ENCODE measurements at places on chromosomes 1 and 21. TPM values are rescaled to one million over a fixed set of nuclear protein-coding genes. Genes with fewer than 3 reads are reported as not detected.

- DNase-seq: no peak
- H3K36me3 ChIP-seq: no peaks in the 10 kb centered on the region
- H3K27ac ChIP-seq: no peak overlapping the region
- peaks cover 7% of the 10 kb centered on the region for H3K4me1 ChIP-seq
- no peak overlapping the region for H3K4me3 ChIP-seq
Measured at GRCh38 chr1:22677931-22678896, 25.2 kb downstream of the C1QB start.

- H3K36me3 ChIP-seq: peaks cover 61% of the 10 kb centered on the region
- DNase-seq: no peak
- no peaks in the 10 kb centered on the region for H3K4me1 ChIP-seq
- no peak overlapping the region for H3K4me3 ChIP-seq
- no peaks in the 10 kb centered on the region for H3K27me3 ChIP-seq
- no peak overlapping the region for H3K27ac ChIP-seq
Measured at GRCh38 chr1:154550070-154550469, 8.4 kb downstream of the UBE2Q1 start.

GRCh38 chr21:38679534-38679933 is 126.2 kb upstream of the ETS2 start:
- no peak overlapping the region for H3K4me3 ChIP-seq
- no peak for DNase-seq

- H3K27me3 ChIP-seq: no peaks in the 10 kb centered on the region
- no peaks in the 10 kb centered on the region for H3K4me1 ChIP-seq
- H3K36me3 ChIP-seq: peaks cover 13% of the 10 kb centered on the region
- no peak overlapping the region for H3K4me3 ChIP-seq
- H3K27ac ChIP-seq: no peak overlapping the region
- no peak for DNase-seq
Measured at GRCh38 chr1:79955966-79956365, 949.4 kb upstream of the ADGRL4 start.

DNA sequence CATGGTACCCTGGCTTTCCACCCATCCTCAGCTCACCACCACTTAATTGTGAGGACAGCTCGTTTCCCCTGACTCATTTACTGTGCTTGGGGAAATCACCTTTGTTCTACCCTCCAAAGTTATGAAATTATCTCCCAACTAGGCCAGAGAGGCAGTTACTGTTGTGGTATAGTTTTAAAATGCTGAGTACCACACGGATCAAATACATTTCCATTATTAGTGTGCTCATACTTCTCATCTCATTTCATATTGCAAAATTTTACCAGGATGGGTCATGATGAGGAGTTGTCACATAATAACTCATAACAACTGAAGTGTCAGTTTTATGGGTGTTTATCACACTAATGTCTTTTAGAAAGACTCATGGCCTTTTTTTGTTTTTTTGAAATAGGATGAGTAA is 9.2 kb upstream of the OR2B11 start:
- DNase-seq: no peak
- H3K27ac ChIP-seq: no peak overlapping the region
- H3K4me1 ChIP-seq: no peaks in the 10 kb centered on the region

DNA sequence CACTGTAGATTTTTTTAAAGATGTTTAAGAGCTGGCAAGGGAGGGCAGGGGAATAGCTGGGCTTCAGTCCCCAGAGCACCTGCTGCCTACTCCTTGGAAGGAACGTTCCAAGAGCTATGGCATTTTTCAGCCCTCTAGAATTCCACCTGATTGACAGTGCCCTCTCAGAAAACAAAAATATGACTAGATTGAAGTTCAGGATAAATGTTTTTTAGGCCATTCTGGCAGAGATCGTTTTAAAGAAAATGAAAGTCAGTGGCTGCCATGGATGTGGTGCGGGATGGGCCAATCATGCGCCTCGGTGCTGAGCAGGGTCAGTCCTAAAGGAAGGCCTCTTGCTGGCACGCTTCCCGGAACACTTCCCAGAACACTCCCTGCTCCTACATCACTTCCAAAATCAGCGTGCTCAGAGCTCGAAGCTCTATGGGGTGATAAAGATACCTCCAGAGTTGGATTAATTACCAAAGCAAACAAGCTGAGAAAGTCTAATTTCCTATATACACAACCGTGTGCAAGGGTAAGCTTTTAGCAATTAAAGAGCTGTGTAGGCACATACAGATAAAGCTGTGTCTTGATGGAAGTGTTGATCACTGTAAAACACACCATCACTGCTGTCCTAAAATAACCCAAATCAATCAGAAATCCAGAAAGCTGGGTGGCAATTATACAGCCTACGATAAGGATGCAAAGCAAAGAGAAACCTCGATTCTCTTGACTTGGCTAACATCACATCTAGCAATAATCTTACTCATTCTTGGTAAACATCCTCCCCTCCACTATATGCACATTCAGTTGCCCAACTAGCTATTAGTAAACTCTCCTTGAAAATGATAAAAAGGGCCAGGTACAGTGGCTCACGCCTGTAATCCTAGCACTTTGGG is 34.6 kb downstream of the TGFBR3 start:
- H3K4me3 ChIP-seq: no peak overlapping the region
- H3K36me3 ChIP-seq: no peaks in the 10 kb centered on the region
- H3K4me1 ChIP-seq: no peaks in the 10 kb centered on the region
- no peak for DNase-seq

GRCh38 chr1:22163564-22163963 is 20.7 kb upstream of the WNT4 start:
- no peak overlapping the region for H3K4me3 ChIP-seq
- H3K4me1 ChIP-seq: no peaks in the 10 kb centered on the region
- no peak overlapping the region for H3K27ac ChIP-seq
- no peaks in the 10 kb centered on the region for H3K27me3 ChIP-seq
- H3K36me3 ChIP-seq: no peaks in the 10 kb centered on the region

DNA sequence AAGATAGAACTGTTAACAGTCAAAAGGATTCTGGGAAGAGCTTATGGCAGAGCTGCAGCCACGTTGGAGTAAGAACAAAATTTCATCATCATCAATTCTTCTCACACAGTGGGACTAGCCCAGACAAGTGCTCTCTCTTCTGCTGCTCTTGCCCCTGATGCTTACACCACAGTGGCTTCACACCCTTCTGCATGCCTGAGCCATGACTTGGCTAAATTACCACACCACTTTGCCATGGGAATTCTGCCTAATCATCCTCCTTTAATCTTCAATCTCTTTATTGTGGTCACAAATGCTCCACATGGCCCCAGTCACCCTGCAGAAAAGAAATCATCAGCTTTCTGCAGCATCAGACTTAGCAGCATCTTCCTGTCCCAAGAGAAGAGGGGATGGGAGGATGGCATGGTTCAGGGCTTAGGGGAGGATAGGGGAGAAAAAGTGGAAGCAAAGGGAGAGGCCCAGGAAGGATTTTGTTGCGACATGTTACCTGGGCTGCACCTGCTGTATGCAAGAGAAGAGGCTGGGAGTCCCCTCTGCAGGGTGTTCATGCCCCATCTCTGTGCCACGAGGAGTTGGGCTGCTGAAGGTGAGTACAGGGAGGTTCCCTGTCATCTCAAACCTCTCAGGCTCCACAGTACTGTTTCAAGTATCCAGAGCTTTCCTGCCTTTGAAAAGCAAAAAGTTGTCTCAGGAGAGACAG is 9.0 kb upstream of the RPTN start:
- H3K27ac ChIP-seq: no peak overlapping the region
- H3K4me1 ChIP-seq: no peaks in the 10 kb centered on the region
- peaks cover 3% of the 10 kb centered on the region for H3K36me3 ChIP-seq
- DNase-seq: no peak
- no peaks in the 10 kb centered on the region for H3K27me3 ChIP-seq

DNA sequence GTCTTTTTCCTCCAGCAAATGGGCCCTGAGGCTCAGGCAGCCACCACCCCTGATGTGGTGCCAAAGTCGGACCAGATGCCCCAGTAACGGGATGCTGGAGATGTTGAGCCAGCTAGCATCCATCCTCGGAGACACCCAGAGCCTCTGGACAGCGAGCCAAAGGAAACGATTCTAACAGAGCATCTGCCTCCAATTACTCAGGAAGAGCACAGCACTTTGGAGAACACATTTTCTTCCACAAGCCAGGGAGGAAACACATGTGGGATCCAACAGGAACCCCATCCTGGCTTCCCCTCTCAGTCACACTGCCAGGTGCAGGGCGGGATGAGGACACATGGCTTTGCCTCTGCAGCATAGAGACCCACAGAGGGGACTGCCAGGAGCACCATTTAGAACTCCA is 44.9 kb downstream of the C1orf198 start:
- no peaks in the 10 kb centered on the region for H3K4me1 ChIP-seq
- H3K27ac ChIP-seq: no peak overlapping the region
- no peak overlapping the region for H3K4me3 ChIP-seq
- DNase-seq: no peak
- no peaks in the 10 kb centered on the region for H3K36me3 ChIP-seq

DNA sequence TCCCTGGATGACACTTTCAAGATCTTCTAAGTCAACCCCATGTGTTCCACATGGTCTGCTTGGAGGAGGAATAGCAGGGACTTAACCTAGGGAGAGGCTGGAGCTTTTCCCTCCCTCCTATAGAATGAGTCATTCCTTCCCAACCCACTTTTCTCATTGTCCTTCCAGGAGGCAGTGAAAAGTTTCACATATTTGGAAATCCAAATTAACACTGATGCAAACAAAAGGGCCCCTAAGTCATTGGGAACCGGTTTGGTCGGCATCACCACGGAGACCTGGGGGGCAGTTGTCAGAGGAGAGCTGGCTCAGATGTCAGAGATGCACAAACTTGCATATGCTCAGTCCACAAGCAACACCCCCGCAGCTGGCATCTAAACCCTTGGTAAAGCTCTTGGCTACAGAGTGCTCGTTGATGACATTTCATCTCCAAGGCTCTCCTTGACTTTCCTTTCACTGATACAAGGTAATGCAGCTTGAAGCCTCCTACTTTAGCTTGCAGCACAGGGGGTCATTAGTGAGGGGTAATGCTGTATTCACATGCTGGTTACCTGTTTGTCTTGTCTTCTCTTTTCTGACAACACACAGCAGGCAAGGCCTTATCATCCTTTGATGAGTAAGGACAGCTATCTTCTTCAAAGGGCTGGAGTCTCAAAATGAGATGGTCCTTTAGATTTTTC is 12.3 kb upstream of the LRRC8D start:
- H3K27ac ChIP-seq: no peak overlapping the region
- H3K27me3 ChIP-seq: peaks cover 2% of the 10 kb centered on the region
- DNase-seq: peak; percentile 55
- peaks cover 6% of the 10 kb centered on the region for H3K4me1 ChIP-seq

GRCh38 chr1:172390683-172391551 is 29.6 kb upstream of the C1orf105 start:
- peak; percentile 37 for DNase-seq
- no peaks in the 10 kb centered on the region for H3K36me3 ChIP-seq
- no peak overlapping the region for H3K4me3 ChIP-seq
- no peaks in the 10 kb centered on the region for H3K27me3 ChIP-seq
- H3K4me1 ChIP-seq: peaks cover 4% of the 10 kb centered on the region

OR2T4 gene
- total RNA-seq: not detected
